ENCODE measurements at places on chromosomes 2 and 18. TPM values are rescaled to one million over a fixed set of nuclear protein-coding genes. Genes with fewer than 3 reads are reported as not detected.

Gene WDCP
- total RNA-seq, result 25.0 TPM

Gene CAPN14
- total RNA-seq, result 0.07 TPM

- H3K4me3 ChIP-seq, result no peak overlapping the region
- no peak overlapping the region for H3K27ac ChIP-seq
- no peak for DNase-seq
- H3K27me3 ChIP-seq, result no peaks in the 10 kb centered on the region
Measured at GRCh38 chr2:5359397-5359796, 332.8 kb upstream of the SOX11 start.

- H3K27me3 ChIP-seq, result peaks cover 85% of the 10 kb centered on the region
- peaks cover 12% of the 10 kb centered on the region for H3K4me1 ChIP-seq
- no peak for DNase-seq
- no peak overlapping the region for H3K4me3 ChIP-seq
Measured at GRCh38 chr2:134713176-134713575, 5.6 kb downstream of the TMEM163 start.

- peaks cover 19% of the 10 kb centered on the region for H3K27me3 ChIP-seq
- DNase-seq, result peak; percentile 91
- H3K36me3 ChIP-seq, result no peaks in the 10 kb centered on the region
- H3K4me3 ChIP-seq, result no peak overlapping the region
- no peak overlapping the region for H3K27ac ChIP-seq
Measured at GRCh38 chr2:239035361-239035814, 187.5 kb downstream of the TWIST2 start.

- no peaks in the 10 kb centered on the region for H3K27me3 ChIP-seq
- H3K4me3 ChIP-seq, result no peak overlapping the region
- DNase-seq, result no peak
- no peaks in the 10 kb centered on the region for H3K4me1 ChIP-seq
- H3K36me3 ChIP-seq, result no peaks in the 10 kb centered on the region
Measured at GRCh38 chr18:71136487-71136886, 847.6 kb downstream of the SOCS6 start.

GRCh38 chr2:11784747-11785610 is 38.5 kb downstream of the LPIN1 start:
- H3K4me1 ChIP-seq, result peaks cover 4% of the 10 kb centered on the region
- no peak overlapping the region for H3K27ac ChIP-seq
- no peaks in the 10 kb centered on the region for H3K27me3 ChIP-seq
- H3K4me3 ChIP-seq, result no peak overlapping the region

Gene FEV
- total RNA-seq, result not detected

Gene MC4R
- total RNA-seq, result not detected

DNA sequence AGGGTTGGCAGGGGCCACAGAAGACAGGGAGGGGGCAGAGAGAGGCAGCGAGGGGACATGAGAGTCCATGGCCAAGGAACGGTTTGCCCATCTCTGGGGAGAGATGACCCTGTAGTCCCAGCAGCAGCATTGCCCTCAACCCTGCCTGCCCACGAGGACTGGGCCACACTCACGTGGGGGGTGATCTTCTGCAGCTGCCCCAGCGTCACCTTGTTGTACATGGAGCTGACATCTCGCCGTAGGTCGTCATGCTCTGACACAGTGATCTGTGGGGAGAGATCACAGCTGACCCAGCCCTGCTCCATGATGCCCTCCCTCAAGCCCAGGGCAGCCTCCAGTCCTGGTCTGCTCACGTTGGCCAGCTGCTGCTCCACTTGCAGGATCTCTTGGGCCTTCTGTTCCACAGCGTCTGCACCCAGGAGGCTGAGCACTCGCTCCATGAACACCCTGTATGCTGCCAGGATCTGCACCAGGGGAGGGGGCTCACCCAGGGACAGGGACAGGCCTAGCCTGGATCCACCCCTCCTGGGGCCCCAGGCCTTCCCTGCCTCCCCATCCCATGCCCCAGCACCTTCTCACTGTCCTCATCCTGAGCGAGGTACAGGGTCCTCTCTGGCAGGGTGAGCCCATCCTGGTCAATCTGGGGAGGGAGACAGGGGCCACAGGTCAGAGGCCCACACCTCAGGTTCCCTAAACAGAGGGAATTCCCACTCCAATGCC is 2.8 kb downstream of the ECEL1 start:
- H3K4me1 ChIP-seq, result peaks cover 4% of the 10 kb centered on the region
- no peaks in the 10 kb centered on the region for H3K36me3 ChIP-seq
- no peak for DNase-seq

- no peak overlapping the region for H3K4me3 ChIP-seq
- H3K36me3 ChIP-seq, result no peaks in the 10 kb centered on the region
- H3K27me3 ChIP-seq, result peaks cover 11% of the 10 kb centered on the region
- no peak for DNase-seq
- H3K27ac ChIP-seq, result no peak overlapping the region
Measured at GRCh38 chr18:58188996-58189395, 145.0 kb downstream of the NEDD4L start.

DNA sequence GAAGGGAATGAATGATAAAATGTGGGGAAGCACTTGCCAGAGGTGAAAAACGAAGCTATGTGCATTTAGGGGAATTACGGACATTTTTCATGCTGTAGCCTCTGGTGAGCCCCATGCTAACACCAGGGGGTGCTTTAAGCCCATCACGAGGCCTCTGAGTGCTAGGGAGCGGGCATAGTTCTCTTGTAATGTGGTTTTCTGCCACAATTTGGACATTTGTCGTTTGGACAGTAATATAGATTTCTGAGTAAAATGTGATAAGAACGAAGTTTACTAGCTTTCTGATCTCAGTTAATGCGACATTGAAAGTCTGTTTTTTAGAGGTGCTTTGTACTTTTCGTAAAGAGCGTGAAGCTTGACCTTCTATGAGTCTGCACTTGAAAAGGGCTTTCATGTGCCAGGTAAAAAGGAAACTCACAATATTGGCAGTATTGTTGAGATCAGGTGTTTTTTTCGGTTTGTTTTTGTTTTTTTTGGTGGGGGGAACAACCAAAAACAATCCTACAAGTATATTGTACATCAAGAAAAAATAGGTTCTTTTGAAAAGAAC is 50.6 kb downstream of the TRAF3IP1 start:
- peaks cover 6% of the 10 kb centered on the region for H3K4me1 ChIP-seq
- no peaks in the 10 kb centered on the region for H3K36me3 ChIP-seq
- H3K4me3 ChIP-seq, result no peak overlapping the region
- H3K27ac ChIP-seq, result no peak overlapping the region
- peaks cover 12% of the 10 kb centered on the region for H3K27me3 ChIP-seq

DNA sequence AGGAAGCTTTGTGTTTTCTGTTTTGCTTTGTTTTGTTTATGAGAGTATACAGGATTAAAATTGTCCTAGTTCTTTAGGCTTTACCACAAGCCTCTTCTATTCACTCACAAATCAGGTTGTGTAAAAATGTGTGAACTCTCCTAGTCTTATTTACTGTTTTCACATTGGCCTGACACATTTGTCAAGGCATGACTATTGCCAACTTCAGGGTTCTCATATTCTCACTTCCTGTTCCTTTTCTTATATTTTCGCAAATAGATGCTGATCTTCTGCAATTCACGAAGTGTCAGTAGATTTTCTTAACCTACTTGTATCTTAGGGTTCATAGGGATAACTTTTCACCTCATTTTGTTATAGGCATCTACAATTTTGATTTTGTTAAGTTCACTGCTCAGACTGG is 67.1 kb downstream of the CCDC102B start:
- no peaks in the 10 kb centered on the region for H3K27me3 ChIP-seq
- no peak overlapping the region for H3K27ac ChIP-seq
- H3K4me1 ChIP-seq, result no peaks in the 10 kb centered on the region
- no peak for DNase-seq
- no peak overlapping the region for H3K4me3 ChIP-seq
- no peaks in the 10 kb centered on the region for H3K36me3 ChIP-seq

DNA sequence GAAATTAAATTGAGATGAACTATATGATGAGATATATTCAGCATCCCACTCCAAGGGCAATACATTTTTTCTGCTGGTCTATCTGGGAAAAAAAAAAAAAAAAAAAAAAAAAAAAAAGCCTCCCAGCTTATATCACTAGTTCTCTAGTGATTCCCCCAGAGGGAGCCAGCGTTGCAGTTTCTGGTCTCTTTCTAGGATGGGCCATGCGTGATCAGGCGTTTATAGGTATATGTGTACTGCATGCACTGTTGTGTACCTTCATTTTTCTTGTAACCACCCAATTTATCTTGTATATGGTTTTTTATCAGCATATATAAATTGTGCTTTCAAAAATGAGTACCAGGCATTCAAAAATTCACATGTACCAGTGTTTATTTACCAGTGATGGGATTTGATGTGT is 35.1 kb downstream of the DCDC2C start:
- no peak overlapping the region for H3K4me3 ChIP-seq
- no peaks in the 10 kb centered on the region for H3K36me3 ChIP-seq
- H3K27ac ChIP-seq, result no peak overlapping the region
- no peak for DNase-seq
- no peaks in the 10 kb centered on the region for H3K4me1 ChIP-seq

- peak overlapping the region; percentile 83 for H3K27ac ChIP-seq
- H3K36me3 ChIP-seq, result peaks cover 50% of the 10 kb centered on the region
- H3K27me3 ChIP-seq, result no peaks in the 10 kb centered on the region
Measured at GRCh38 chr18:2970344-2970743, 42.6 kb downstream of the LPIN2 start.

DNA sequence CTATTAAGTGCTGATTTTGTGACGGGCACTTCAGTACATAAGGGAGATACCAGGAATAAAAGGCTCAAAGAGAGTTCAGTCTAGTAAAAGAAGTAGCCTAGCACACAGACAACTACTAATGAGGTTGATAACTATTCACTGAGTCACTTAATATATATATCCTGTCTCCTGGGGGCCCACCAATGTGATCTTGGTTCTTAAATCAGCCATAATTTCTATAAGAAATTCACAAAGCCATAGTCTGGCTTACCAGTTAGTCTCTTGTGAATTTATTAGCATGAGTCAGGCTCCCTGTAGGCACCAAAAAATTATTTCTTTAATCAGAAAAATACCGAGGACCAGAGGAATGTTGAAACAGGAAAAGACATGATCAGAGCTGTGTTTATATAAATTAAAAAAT is 10.4 kb downstream of the KCNE4 start:
- H3K36me3 ChIP-seq, result no peaks in the 10 kb centered on the region
- peaks cover 4% of the 10 kb centered on the region for H3K27me3 ChIP-seq
- H3K27ac ChIP-seq, result no peak overlapping the region

- no peak for DNase-seq
- H3K27ac ChIP-seq, result no peak overlapping the region
- no peaks in the 10 kb centered on the region for H3K36me3 ChIP-seq
Measured at GRCh38 chr2:152016181-152017120, 82.4 kb downstream of the CACNB4 start.

DNA sequence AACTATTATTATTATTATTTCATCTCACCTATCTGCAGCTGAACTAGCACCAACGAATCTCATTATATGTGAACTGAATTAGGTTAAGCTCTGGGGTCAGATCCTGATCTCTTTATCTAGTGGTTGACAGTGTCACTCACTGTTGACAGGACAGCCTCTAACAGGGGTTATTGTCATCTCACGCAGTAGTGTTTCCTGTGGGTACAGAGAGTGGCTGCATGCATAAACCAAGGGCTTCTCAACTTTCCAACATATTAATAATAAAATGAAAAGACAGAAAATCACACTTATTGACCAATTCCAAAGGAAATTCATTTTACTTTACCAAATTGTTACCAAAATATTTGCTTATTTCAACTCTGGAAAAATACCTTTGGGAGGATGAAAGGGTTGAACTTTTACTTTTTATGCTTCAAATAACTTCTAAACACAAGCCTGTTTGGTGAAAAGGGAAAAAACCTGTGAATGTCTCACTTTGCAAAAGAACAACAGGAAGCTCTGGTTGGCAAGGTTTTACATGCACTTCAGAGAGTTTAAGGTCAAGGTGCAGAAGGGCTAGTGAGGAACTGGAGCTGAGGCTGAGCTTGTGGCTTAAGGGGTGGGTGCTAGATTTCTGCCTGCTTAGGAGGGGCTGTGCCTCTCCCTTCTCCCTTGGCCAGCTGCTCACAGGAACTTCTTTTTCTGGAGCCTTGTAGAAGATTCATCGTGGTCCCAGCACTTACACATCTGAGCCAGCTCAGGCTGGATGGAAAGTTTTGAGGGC is 72.6 kb downstream of the CTAGE1 start:
- H3K4me3 ChIP-seq, result no peak overlapping the region
- H3K27ac ChIP-seq, result no peak overlapping the region
- peaks cover 3% of the 10 kb centered on the region for H3K4me1 ChIP-seq
- H3K36me3 ChIP-seq, result no peaks in the 10 kb centered on the region
- peaks cover 41% of the 10 kb centered on the region for H3K27me3 ChIP-seq

DNA sequence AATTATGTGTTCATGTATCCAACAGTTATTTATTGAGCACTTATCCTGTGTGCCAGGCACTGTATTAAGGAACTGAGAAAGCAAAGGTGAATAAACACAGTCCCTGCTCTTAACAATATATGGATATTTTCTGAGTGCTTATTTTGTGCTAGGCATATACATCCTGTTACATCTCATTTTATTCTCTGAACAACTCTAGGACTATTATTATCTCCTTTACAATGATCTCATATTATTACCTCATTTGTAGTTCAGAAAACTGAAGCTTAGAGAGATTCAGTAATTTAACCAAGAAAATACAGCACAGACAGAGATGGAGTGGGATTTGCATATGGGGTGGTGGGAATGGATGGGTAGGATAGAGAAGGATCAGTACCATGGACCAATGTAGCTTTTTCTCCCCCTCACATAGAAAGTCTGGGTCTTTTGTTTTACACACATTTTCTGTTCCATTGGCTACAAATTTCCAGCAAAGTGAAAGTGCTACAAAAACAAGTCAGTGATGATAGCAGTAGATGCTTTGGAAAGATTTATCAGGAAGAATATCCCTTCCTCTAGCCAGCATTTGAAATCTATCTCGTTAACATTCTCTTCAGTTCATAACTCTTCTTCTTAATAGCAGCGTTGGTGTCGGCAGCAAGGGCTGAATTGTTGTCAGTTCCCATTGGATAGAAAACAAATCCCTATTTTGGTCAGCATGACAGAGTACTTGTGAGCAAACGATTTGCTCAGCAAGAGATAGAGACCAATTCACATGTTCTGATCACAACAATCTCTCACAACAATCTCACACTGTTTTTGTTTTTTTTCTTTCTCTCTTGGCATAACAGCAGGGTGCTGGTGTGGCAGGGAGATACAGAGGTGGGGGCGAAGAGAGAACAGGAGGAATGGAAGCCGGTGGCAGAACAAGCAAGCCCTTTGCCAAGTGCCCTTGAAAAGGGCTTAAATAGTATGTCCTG is 102.2 kb upstream of the KCTD1 start:
- peaks cover 4% of the 10 kb centered on the region for H3K4me1 ChIP-seq
- no peak overlapping the region for H3K27ac ChIP-seq
- no peak overlapping the region for H3K4me3 ChIP-seq
- DNase-seq, result no peak

GRCh38 chr2:15640261-15640711 is 48.6 kb downstream of the DDX1 start:
- no peak overlapping the region for H3K27ac ChIP-seq
- peaks cover 38% of the 10 kb centered on the region for H3K36me3 ChIP-seq
- DNase-seq, result no peak
- no peaks in the 10 kb centered on the region for H3K27me3 ChIP-seq
- H3K4me1 ChIP-seq, result no peaks in the 10 kb centered on the region
- H3K4me3 ChIP-seq, result no peak overlapping the region

- no peaks in the 10 kb centered on the region for H3K36me3 ChIP-seq
- DNase-seq, result no peak
Measured at GRCh38 chr18:25814841-25815458, 275.5 kb downstream of the SS18 start.
